Trophoblast cell (in vitro differentiated cells and primary cell): ENCODE measurements at places on chromosomes 16 and 17.

DNA sequence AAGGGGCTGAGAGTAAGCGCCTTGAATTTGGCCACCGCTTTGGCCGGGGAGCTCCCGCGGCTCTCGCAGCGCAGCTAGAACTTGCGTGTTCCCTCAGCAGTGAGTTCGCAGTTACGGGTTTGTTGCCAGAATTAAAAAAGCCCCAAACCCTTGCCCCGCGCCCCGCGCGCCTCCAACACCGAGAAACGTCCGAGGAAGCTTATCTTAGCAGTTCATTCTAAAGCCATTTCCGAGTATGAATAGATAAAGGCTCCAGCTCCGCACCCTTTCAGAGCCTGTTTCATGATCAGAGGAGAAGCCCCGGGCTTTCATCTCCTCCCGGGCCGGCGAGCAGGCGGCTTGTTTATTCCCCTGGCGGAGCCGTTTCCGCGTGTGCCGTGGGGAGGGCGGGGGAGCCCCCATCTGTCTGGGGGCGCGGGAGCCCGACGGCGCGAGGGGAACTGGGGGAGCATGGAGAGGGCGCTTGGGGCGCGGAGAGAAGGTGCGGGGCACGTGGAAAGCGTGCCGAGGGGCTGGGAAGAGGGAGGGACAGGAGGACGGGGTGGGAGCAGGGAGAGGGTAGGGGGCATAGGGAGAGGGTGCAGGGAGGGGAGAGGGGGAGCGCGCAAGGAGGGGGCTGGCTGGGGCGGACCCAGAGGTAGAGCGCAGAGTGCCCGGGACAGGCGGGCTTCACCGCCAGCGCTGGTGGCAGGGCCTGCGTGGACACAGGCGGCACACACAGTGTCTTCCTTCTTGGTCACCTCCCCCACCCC lies 9.9 kb downstream of the TBX4 start:
- no peak for DNase-seq

GRCh38 chr16:11576427-11577289 lies 10.1 kb downstream of the LITAF start:
- DNase-seq, result no peak

DNA sequence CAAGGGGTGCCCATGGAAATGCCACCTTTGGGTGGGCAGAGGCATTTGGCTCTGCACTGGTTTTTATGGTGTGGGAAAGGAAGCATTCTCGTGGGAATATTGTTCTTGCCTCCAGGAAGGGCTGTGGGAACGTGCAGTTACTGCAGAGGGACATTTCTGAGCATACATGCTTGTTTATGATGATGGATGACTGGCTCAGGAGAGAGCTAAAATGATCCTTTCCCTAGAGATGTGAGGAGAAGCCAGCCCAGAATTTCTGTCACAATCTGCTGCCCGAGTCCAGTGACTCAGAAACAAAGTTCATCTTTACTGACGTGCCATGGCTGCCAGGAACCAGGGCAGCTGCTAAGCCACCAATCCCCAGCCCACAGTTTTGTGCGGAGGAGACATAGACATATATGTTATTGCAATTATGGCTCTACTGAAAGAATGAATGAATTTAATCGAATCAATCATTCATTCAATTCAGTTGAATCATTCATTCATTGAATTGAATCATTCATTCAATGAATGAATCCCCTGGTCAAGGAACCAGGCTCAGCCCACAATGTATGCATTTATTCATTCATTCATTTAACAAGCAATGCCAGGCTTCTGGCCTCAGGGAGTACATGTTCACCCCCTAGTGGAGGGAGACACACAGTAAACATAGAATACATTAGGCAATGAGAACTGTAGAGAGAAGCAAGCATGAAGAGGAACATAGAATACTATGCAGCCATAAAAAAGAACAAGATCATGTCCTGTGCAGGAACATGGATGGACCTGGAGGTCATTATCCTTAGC lies 414.4 kb upstream of the HSBP1 start:
- no peak for DNase-seq

DNA sequence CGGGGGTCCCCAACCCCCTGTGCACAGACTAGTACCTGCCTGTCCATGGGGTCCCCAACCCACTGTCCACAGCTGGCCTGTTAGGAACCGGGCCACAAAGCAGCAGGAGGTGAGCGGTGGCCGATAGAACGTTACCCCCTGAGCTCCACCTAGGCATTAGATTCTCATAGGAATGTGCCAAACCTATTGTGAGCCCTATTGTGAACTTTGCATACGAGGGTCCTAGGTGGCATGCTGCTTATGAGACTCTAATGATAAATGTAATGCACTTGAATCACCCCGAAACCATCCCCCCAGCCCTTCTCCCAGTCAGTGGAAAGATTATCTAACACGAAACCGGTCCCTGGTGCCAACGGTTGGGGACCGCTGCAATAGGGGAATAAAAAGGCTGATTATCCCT lies 1.5 kb downstream of the REXO5 start:
- DNase-seq, result no peak

DNA sequence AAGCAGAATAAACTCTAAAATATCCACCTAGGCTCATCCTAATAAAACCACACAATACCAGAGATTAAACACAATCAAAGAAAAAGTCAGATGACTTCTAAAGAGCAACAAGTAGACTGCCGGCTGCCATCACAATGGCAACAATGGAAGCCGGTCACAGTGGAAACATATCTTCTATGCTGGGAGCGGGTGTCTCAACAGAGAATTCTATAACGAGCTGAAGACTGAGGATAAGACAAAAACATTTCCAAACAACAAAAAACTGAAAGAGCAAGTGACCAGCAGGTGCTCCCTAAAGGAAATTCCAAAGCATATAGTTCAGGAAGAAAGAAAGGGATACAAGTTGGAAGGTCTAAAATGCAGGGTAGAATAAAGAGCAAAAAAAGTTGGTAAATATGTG lies 8.9 kb downstream of the NSMCE1 start:
- no peak for DNase-seq

DNA sequence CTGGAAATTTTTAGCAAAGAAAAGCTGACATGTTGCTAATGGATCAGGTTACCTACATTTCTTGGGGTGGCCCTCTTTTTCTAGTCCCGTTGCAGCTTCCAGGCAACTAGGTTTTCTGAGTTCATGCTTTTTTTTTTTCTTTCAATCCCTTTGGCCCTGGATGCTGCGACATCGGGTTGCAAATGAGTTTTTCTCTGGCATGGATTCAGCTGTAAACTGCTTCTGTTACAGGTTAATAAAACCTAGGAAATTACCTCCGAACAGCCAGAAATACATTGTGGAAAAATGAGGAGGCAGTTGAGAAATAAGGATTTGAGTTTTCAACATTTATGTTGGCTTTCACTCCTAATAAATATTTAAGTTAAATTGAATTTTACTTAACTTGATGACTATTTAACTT lies 149.8 kb upstream of the MAF start:
- DNase-seq, result no peak

DNA sequence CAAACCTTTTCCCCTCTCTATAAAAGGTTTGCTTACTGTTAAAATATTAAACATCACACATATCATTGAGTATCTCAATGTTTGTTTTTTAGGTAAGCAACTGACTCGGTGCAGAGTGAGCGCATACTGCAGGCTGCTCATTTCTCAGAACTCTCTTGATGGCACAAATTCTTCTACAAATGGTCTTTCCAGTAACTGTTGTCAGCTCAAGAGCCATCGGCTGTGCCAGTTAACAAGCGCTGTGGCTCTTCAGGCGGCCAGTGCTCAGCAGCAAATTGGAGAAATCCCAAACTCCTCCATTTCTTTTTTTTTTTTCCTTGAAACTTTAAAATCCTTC lies 8.6 kb downstream of the ABCA3 start:
- DNase-seq, result no peak
